Smooth muscle cell of trachea (primary cell): ENCODE measurements at places on chromosomes 12 and 14. TPM values are rescaled to one million over a fixed set of nuclear protein-coding genes. Genes with fewer than 3 reads are reported as not detected.

Gene ART4
- total RNA-seq = 0.44 TPM in 1 of 2 replicates, not detected in the other

Gene PRH1
- total RNA-seq = 10.8 and 25.5 TPM in 2 replicates

Gene BHLHE41
- 0.87 and 3.1 TPM in 2 replicates for total RNA-seq

Gene ENDOU
- total RNA-seq = 0.17 and 0.29 TPM in 2 replicates

Gene RDH16
- 0.15 and 0.17 TPM in 2 replicates for total RNA-seq
